Muscle of leg (tissue), 16 donors: ENCODE measurements at places on chromosomes 13 and 19. TPM values are rescaled to one million over a fixed set of nuclear protein-coding genes. Genes with fewer than 3 reads are reported as not detected.

RNF113B gene
- not detected for polyA plus RNA-seq

GSK3A gene
- 42.4 TPM for polyA plus RNA-seq

SLC6A16 gene
- 1.9 TPM for polyA plus RNA-seq

COL5A3 gene
- 89.4 TPM for polyA plus RNA-seq

FXYD3 gene
- polyA plus RNA-seq = 0.58 TPM

CAPN12 gene
- 1.1 TPM for polyA plus RNA-seq

ETV2 gene
- 1.7 TPM for polyA plus RNA-seq

CADM4 gene
- 13.9 TPM for polyA plus RNA-seq

CNFN gene
- 0.49 TPM for polyA plus RNA-seq

SPACA7 gene
- not detected for polyA plus RNA-seq

HSD17B14 gene
- polyA plus RNA-seq = 4.2 TPM

SCN1B gene
- polyA plus RNA-seq = 4.4 TPM

LRRC63 gene
- polyA plus RNA-seq = not detected

ZNF480 gene
- 7.6 TPM for polyA plus RNA-seq

ZNF544 gene
- polyA plus RNA-seq = 17.4 TPM

DNA sequence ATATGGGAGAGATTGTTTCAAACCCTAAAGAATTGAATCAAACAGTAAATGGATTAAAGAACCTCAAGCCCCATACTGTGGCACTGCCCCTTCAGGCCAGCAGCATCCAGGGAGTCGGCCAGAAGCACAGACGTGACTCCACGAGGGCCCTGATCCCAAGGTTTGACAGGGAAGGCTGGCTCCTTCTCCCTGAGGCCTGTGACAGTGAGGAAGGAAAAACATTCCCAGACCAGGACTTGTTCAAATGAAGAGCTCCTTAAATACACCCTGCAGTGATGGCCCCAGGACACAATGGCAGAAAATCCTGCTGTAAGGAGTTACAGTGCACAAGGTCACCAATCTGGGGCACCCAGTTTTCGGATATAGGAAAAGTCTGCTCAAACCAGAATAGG is 91.0 kb downstream of the COL4A1 start:
- no peak for DNase-seq

GRCh38 chr13:45315520-45316167 is 25.3 kb downstream of the TPT1 start:
- peak; percentile 33 for DNase-seq

GRCh38 chr13:37479916-37480315 is 118.7 kb downstream of the POSTN start:
- peak; percentile 82 for DNase-seq

DNA sequence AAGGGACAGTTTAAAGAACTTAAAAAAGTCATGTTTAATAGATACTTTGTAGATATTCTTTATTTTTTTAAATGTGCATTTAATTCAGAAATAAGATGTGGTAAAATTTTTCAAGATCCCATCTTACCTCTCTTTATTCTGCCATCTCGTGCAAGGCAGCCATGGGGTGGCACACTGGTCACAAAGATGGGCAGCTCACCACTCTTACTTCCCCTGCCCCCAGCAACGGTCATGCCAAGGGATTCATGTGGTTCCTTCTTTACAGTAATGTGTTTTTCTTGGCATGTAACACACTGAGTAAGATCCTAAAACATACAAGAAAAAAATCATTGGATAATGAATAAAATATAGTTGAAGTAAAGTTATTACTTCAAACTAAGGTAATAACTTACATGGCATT is 64.2 kb downstream of the LNX2 start:
- peak; percentile 11 for DNase-seq

- no peak for DNase-seq
Observed at GRCh38 chr19:6518145-6518911, 12.5 kb upstream of the TNFSF9 start.

- no peak for DNase-seq
Observed at GRCh38 chr19:28874742-28875141, 338.2 kb downstream of the UQCRFS1 start.

GRCh38 chr19:45117167-45117594 is 24.2 kb downstream of the PPP1R37 start:
- DNase-seq = no peak

GRCh38 chr19:48673436-48674100 is 751 bp upstream of the NTN5 start:
- DNase-seq = no peak

DNA sequence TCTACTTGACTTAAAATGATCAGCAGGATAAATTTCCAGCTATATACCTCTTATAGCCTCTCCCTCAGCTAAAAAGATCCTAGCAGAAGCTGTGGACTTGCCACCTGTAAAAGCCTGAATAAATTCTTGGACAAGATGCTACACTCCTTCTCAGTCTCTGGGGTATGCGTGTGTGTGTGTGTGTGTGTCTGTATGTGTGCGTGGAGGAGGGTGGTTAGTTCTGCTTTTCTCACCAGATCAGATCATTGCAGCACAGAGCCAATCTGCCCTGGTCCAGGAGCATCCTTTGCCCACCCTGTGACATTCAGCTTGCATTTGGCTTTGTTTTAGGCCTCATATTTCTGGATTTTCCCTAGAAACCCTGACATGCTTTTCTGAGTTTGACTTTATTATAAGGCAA is 438.3 kb downstream of the RFC3 start:
- DNase-seq = peak; percentile 13

GRCh38 chr19:50750010-50750409 is 20.3 kb upstream of the GPR32 start:
- DNase-seq = no peak

DNA sequence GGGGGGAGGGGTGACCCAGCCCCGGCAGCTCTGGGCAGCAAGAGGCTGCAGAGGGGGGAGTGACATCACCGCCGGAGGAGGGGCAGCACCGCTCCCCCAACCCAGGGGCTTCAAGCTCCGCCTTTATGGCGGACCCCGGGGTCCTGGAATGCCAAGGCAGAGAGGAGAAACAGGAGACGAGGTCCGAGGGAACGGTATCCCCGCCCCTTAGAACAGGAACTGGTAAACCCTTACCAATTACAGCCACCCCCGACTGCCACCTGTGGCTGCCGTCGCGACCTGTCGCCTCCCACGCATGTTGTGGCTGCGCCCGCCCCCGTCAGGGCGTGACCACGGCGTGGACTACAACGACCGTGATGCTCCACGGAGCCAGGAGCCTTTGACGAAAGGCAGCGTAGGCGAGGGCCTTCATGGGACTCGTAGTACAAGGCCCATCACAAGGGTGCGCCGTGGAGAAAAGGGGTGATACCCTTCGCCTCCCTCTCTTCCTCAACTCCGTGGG is 4.1 kb upstream of the KCNC3 start:
- peak; percentile 87 for DNase-seq

DNA sequence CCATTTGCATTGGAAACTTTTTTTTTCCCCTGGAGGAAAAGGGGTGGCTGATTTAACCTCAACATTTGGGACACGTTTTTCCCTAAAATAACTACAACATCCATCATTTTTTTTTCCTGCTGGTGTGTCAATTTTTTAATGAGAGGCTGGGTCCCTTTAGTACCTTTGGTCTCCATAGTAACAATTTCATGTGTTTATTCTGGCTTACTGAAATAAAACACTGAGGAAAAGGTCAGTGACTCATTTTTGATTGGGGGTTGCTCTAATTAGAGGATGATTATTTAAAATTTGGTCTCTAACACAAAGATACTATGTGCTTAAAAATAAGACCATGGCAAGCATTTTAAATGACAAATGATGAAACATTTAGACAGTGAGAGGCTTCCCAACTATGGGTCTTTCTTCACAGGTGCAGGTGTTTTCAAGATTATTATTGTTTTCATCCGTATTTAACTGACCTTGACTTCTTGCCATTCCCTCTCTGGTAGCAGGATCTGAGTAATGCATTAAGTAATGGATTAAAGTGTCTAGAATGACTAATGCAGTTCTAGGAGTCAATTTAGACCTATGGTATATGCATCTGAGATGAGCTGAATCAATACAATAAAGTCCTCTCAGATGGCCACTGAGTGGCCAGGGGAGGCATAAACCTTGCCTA is 406.4 kb downstream of the KCNRG start:
- no peak for DNase-seq

DNA sequence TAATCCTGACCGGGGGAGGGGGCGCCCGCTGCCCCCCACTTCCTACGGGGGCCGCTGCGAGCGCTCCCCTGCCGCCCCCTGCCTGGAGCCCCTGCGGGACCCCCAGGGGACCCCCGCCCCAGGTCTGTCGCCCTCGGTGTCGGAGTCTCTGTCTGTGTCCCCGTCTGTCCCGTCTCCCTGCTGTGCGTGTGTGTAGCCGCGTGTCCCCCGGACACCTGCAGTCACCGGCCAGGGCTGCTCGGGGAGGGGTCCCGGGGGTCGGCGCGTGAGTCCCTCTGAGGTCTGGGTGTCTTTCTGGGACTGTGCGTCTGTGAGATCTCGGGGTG is 7.7 kb upstream of the NFIC start:
- DNase-seq = no peak

- no peak for DNase-seq
Observed at GRCh38 chr13:112849500-112849899, 119.5 kb upstream of the MCF2L start.

DNA sequence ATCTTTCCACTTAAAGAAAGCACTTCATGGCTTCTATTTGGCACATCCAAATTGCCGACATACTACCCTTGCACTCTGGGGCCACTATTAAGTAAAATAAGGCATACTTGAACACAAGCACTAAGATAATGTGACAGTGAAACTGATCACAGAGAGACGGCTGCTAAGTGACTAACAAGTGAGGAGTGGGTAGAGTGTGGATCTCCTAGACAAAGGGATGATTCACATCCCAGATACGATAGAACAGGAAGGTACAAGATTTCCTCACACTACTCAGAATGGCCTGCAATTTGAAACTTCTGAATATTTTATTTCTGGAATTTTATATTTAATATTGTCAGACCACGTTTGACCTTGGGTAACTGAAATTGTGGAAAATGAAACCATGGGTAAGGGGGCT is 1721.8 kb upstream of the SPRY2 start:
- DNase-seq = no peak

- DNase-seq = no peak
Observed at GRCh38 chr19:8085598-8086408, 33.2 kb downstream of the CCL25 start.

DNA sequence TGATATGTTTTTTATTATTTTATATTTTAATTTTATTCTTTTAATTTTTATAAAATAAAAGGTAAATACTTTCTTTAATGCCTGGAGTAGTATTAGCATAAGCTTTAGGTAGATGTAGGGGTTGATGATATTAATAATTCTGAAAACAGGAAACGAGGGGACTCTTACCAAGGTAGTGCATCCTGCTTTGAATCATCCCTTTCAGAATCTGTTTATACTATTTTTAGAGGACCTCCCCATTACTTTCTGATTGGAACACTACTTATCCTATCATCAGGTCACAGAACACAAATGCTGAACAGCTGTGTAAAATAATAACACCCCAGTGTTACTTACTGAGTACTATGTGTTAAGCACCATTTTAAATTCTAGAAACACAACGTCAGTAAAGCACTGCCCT is 27.3 kb downstream of the COG6 start:
- DNase-seq = no peak

- DNase-seq = peak; percentile 100
Observed at GRCh38 chr19:16111160-16111908, at the start of gene RAB8A. Gene RAB8A (plus strand): TSS chr19:16111889. CDS start chr19:16111902, 13 bp downstream.

- DNase-seq = no peak
Observed at GRCh38 chr19:40357640-40358039, 9.1 kb downstream of the PLD3 start.

- peak; percentile 95 for DNase-seq
Observed at GRCh38 chr19:11142528-11143171, 12.9 kb downstream of the SPC24 start.

- DNase-seq = no peak
Observed at GRCh38 chr19:3054972-3055740, 7.1 kb downstream of the TLE5 start.

DNA sequence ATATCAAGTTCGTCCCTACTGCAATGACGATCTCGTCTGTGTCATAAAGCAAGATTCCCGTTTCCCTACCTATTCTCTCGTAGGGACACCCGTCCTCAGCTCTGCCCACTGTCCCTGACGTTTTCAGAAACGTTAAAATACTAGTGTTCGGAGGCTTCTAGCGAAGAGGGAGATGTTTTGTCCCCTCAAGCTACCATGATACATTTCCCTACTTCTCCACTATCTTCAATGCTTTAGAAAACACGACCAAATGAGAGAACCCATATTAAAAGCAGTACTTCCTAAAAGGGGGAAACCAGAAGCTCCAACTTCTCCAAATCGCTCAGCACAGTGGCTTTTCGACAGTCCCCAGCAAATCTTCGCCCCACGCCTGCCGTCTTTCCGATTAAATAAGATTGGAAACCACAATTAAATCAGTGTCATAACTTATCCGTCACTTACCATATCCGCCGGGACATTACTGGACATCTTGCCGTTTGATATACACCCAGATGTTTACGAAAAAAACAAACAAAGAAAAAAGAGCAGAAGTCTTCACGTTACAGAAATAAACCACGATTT is 1.3 kb downstream of the UBL3 start:
- peak; percentile 77 for DNase-seq

GRCh38 chr13:50521006-50521830 is 322.3 kb downstream of the DLEU7 start:
- no peak for DNase-seq

- DNase-seq = no peak
Observed at GRCh38 chr13:105719859-105720258, 815.6 kb downstream of the EFNB2 start.

- DNase-seq = peak; percentile 57
Observed at GRCh38 chr19:53877361-53877766, 4.6 kb upstream of the PRKCG start.

DNA sequence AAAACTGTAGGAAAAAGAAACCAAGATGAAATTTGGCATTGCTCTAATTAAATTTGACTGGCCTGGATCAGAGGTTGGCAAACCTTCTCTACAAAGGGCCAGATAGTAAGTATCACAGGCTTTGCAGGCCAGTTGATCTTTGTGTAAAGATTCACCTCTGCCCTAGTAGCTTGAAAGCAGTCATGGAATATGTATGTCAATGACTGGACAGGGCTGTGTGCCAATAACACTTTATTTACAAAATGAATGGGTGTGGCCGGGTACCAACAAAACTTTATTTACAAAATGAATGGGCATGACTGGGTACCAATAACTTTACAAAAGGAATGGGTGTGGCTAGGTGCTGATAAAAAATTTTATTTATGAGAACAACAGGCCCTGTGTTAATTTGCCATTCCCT is 20.0 kb downstream of the SIN3B start:
- no peak for DNase-seq
